ENCODE measurements at places on chromosomes 13 and 19.
A peak's percentile ranks its signal among the peaks of the same experiment; 100 is the strongest.

DNA sequence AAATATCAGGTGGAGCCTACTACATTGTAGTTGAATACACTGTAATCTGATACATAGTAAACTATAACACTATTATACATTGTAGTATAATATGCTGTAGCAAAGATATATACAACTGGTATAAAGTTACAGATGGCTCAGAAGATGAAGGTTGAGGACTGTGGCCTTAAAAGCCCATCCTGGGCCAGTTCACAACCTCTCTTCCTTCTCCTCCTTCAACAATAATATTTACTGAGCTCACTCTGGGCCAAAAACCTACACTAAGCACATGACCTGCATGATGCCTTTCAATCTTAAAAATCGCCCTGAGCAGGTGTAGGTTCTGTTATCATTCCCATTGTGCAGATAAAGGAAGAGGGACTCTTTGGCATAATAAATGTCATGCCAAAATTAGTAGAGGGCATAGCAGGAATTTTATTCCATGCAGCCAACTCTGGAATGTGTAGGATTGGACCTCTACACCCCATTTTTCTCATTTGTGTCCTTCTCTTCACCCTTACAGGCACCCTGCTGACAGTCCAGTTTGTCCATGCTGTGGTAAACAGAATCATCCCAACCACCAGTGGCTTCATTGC, 14.6 kb upstream of the SIN3B start:
- peak; percentile 48 for DNase-seq

DNA sequence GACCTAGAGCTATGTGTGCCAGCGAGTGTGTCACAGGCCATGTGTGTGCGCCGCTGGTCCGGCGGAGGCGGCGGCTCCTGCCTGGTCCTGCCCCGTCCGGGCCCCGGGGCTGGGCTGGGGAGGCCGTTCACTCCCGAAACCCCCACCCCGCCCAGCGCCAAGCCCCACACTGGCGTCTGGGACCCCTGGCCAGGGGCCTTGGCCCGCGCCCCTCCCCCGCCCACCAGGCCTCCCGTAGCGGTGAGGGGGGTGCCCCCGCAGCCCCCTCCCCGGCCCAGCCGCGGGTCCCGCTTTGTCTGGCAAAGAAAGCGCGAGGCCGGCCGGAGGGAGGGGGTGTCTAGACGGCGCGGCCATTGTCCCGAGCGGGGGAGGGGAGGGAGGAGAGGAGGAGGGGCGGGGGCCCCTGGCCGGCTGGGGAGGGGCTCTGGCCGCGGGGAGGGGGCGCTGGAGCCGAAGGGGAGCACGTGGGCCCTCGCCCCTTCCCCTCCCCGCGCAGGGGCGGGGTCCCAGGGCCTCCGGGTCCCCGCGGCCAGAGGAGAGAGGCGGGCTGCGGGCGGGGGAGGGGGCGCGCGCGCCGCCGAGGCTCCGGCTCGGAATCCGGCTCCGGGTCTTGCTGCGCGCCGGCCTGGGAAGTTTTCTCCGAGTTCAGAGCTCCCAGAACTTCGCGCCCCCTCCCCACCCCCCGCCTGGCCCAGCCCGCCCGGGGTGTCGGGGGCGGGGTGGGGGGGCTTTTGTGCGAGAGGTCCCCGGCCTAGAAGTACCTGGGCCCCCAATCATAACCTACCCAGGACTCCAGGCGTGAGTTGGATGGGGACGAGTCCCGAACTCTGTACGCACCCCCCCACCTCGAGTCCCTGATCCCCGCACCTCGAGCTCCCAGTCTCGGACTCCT, 888 bp downstream of the NOTCH3 start:
- no peak for DNase-seq

DNA sequence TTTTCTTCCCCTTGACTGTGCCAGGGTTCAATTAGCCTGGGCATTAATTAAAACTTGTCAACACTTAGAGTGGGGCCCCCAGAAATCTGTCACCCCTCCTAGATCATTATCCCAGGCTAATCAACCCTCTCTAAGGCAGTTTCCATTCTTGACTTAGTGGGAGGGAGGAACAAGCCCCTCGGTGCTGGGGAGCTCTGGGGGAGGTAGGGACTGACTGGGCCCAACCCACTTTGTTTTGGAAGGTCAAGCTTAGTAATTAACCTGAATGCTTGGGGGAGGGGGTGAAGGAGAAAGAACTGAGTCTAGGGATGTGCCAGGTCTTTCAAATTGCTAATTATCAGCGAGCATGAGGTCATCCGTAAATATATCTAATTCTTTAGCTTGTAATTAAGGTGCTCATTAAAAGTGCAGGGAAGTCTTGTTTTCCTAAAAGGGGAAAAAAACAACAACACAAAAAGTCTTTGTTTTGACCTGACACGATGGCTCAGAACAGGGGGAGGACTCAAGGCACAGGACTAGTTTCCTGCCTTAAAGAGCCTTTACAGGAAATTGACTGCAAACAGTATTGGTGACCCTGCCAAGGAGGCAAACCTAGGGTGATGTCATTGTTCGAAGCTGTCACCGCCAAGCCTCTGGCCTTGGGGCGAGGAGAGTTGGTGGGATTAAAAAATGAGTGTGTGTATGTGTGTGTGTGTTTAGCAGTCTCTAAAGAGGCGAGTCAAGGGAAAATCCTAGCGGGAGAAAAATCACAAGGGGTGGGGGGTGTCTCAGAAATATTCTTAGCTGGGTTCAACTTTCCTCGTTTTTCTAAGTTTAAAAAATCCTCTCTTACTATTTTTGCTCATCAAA, 19.4 kb downstream of the ACTN4 start:
- peak; percentile 84 for DNase-seq

DNA sequence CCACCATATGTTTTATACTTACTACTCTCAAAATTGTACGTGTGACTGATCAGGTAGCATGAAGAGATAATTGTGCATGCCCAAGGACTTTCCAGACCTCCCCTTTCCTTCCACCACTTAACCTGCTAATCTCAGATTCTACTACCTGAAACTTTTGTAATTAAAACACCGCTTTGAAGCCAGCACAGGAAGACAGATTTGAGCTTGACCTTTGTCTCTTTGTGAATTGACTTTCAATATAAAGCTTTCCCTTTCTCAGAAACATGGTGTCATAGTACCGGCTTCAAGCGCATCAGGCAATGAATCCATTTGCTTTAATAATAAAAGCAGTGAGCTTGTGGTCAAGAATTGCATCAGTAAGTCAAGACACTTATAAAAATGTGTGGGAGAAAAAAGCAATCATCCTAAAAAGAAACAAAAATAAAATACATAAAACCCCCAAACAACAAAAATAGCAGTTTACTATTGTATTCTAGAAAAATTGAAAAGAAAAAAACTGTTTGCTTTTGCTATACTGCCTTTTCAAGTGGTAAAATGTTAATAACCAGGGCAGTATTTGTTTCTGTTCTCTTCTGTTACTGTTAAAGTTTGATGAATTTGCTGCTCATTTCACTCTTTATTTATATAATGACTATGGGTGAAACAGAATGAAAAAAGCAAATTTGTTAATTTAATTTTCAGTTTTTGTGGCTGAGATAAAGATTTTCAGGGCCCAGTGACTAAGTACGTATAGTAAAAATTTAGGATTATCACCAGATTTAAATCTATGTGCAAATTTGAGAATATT, 2075.3 kb downstream of the PCDH9 start:
- DNase-seq, result no peak

DNA sequence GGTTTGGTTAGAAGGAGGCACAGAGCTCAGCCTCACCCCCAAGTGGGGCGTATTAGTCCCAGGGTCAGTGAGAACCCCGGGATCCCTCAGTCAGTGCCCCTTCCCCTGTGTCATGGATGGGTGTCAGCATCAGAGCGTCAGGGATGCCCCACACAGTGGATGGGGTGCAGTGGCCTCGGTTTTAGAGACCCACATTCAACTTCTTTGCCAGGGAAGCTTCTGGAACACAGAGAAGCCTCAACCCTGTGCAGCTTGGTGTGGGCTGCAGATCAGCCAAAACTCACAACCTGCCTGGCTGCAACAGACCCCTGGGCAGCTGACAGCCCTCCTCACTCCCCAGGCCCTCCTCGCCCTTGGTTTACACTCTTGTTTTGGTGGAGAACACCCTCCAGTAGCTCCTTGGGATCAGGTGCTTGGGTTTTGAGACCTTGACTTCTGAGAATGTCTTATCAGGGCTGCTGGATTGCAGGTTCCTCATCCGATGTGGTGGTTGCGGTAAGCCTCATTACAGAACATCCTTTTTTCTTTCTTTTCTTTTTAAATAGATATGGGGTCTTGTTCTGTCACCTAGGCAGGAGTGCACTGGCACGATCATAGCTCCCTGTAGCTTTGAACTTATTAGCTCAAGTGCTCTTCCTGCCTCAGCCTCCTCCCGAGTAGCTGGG, 11.0 kb downstream of the ZNF333 start:
- no peak for DNase-seq

- DNase-seq, result no peak
Observed at GRCh38 chr19:11145536-11145924, 10.1 kb downstream of the SPC24 start.

GRCh38 chr13:32734511-32734910, 148.3 kb downstream of the PDS5B start:
- DNase-seq, result peak; percentile 90

DNA sequence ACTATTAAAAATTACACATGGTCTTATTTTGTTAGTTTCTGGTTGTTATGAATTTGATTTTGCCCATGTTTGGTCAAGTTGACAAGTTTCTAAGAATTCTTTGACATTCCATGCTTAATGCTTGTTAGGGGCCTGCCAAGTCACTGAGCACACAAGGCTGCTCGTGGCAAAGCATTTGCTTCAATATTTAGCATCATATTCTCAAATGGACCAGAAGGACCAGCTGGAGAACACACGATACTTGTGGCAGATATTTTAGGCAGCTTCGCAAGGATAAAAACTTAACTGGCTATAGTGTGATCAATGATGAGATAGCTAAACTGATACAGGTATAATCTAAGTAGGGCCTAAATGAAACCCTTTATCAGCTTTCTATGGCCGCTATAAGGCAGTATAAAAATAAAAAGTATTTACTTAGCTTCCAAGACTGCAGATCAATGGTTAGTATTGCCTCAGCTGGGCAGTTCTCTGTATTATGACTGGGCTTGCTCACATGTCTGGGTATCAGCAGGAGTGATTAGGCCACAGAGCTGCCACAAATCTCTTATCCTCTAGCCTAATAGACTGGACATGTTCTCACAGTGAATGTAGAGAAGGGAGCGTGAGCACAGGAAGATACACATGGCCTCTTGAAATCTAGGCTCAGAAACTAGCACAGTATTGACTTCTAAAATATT, 155.9 kb upstream of the SPRY2 start:
- no peak for DNase-seq

DNA sequence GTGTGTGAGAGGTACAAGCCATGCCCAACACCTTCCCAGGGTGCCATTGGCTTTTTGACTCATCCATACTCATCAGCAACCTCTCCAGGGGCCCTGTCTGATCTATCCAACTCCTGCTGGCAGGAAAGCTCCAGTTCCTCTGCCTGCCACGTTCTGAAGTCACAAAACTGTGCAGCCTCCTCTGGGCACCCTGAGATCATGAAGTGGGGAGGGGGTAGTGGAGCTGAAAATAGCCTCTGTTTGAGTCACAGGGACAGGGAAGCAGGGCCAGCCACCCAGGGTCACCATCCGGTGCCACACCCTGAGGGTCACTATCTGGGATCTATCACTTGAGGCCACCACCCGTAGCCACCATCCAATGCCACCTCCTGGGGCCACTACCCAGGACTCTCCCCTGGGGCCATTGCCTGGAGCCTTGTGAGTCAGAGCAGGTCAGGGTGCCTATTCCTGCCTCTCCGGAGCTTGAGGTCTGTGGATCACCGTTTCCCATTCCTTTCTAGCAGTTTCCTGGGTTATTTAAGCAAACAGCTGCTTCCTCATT, 172.1 kb downstream of the NUFIP1 start:
- peak; percentile 62 for DNase-seq

Data from fibroblast of mammary gland (primary cell).